ENCODE measurements at places on chromosomes 6 and 20.

DNA sequence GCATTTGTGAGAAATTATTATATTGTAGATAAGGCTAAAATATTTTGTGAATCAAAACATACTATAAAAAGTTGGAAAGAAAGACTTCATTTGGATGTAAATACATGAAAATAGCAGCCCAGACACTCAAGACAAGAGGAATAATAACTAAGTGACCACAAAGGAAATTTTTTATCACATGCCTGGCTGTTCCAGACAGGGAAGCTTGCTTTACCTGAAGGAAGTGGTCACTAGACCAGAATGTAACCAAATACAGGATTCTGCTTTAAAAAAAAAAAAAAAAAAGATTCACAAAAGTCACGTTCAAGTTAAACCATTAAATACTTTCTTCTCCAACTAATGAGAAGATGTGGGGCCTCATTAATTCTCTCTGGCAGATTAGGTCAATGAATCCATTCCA is 9.3 kb upstream of the HLA-DQB2 start:
- no peak for DNase-seq

GRCh38 chr6:18400831-18401446 is 13.8 kb downstream of the RNF144B start:
- no peak for DNase-seq

DNA sequence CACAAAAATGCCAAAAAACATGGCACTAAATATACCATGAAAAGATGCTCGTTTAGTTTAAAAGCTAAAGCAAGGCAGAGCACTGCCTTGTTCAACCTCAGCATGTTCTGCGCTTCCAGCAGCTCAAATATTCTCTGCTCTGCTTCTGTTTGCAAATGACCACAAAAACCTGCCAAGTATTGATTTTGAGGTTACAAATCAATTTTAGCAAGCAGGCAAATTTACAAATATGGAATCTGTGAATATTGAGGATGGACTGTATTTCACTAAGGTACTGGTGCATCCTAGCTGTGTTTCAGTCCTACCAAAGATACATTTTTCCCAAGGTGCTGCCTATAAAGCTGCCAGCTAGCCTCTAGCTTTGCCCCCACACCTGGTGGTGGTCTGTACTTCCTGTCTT is 449.9 kb downstream of the PREX1 start:
- no peak for DNase-seq

DNA sequence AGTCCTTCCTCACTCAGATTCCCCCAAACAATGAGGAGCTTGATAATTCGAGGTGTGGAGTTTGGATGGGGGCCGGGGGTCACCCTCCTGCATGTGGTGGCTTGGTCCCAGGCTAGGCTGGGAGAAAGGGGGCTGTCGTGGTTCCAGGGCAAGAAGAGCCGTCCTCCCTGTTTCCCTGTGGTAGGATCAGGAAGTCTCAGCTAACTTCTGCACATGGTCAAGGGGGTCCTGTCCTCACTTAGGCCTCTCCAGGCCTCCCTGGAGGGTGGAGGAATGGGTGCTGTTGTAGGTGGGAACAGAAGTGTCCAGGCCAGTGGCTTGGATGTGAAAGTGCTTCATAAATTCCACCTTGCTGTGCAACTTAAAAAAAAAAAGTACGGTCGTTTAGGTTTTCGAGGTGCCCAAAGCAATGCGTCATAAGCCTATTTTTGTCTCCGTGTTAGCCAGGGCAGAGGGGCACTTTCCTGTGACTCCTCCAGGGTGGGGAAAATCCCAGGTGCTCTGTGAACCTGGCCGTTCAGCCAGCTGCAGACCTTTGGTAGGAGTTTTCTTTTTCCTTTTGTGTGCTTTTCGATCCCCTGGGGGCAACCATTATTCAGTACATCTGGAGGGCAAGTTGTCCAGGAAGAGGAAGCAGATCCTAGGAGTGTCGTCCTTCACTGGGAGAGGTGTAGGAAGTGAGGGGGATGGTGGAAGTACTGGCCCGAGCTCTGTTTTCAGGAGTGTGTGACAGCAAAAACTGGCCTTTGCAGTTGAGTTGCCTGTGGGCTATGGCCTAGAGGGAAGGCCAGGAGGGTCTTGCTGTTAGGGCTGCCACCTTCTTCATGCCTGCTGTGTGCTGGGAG is 9.6 kb downstream of the IGF2R start:
- DNase-seq: no peak

DNA sequence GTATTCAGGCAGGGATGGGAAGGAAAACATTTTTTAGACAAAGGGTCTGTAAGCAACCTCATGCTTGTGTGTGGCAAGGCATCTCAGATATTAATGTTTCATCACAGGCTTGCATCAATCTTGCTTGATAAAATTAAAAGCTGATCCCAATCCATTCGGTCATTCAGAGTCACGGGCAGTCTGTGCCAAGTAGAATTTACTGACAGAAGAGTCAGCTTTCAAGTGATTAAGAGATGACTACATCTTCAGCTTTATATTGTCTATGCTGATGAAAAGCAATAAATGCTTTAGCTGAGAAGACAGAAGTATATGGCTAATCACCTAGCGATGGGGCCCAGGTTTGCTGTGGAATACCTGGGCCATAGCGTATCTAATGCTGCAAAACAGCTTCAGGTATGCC is 3.5 kb downstream of the PLEKHG1 start:
- no peak for DNase-seq

- no peak for DNase-seq
These were observed 16.4 kb upstream of the NT5DC1 start for GRCh38 chr6:116084284-116084683.

GRCh38 chr20:45780159-45780558 is 11.5 kb downstream of the WFDC3 start:
- DNase-seq: no peak

Data from esophagus squamous epithelium (tissue), 5 donors.